Activated T-cell treated with anti-CD3 and anti-CD28 coated beads for 48 hours (primary cell): ENCODE measurements at places on chromosomes 1 and 21.

DNA sequence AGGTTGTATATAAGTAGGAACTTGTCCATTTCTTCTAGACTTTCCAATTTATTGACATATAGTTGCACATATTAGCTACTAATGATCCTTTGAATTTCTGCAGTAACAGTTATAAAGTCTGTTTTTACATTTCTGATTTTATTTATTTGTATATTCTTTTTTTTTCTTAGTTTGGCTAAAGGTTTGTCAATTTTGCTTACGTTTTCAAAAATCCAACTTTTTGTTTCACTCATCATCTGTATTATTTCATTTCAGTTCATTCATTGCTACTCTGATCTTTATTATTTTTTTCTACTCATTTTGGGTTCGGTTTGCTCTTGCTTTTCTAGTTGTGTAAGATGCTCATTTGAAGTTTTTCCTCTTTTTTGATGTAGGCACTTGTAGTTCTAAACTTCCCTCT is 97.9 kb downstream of the RPS6KC1 start:
- no peak for DNase-seq

DNA sequence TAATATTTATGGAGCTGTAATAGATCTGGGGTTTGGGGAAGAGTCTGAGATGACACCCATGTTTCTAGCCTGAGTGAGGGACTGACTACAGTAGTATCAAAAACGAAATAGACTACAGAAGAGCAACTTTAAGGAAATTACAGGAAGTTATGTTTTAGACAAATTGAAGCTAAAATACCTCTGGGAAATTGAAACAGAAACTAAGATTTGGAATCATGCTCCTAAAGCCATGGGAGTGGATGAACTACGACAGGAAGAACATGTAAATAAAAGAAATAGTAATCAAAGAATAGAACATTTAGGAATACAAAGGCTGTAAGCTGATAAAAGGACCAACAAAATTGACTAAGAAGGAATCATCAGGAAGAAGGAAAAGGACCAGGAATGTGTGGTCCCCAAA is 68.9 kb downstream of the KIAA0319L start:
- DNase-seq, result no peak

- DNase-seq, result no peak
Observed at GRCh38 chr1:104746994-104747393, 997.3 kb downstream of the AMY1C start.

- no peak for DNase-seq
Observed at GRCh38 chr1:2351723-2352122, 39.6 kb downstream of the MORN1 start.

DNA sequence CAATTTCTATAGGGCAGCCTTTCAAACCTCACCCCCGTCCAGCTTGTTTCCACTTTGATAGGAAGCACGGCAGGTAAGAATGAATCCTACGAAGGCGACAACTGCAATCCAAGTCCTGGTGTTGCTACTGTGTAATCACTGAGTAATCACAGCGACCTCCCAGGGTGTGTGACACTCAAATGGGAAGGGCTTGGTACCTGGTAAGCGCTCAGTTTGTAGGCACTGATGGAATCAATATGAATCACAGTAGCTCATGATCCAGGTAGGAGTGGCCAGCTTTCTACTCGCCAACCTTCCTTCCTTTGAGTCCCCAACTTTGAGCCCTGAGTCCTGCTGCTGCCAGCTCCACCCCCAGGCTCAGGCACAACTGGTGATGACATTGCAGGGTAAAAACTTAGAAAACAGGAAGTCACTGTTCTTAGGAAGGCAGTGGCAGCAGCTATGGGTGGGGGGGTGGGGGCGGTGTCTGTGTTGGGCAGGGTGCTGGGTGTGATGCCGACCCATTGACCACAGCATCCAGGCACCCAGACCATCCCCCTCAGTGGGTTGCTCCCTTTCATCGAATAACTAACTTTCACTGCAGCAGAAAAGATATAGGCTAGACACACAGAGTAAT is 70.7 kb downstream of the CD247 start:
- peak; percentile 63 for DNase-seq

- no peak for DNase-seq
Observed at GRCh38 chr1:235503403-235504121, 690 bp downstream of the B3GALNT2 start.

DNA sequence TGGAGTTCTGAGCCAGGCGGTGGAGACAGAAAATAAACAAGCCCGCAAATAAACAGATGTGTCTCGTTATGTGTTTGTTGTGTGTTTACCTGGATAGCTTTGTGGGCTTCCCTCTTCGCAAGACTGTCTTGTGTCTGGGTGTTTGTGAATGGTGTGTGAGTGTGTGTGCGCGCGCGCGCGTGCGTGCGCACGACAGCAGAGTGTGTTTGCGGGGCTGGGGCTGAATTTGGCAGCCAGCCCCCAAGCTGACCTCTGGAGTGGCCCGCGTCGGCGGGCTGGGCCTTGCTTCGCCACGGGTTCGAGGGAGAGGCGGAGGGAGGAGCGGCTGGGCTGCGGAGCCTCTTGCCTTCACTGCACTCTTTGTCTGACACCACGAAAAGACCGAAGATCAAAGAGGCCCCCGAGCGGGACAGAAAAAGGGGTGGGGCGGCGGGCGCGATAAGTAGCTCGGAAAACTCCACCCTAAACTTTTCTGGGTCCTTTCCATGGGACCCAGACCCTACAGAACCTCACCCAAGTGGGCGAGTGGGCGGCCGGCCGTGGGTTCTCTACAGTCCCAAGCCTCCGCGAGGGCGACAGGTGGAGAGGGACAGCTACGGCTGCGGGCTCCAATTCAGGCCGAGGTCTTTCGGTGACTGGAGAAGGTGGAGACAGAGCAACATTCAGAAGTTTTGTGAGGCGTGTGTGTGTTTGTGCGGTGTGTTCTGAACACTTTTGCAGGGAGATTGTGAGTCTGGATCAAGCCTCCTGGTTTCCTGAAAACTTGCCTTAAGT is 14.5 kb downstream of the PAX7 start:
- no peak for DNase-seq

GRCh38 chr1:224632381-224632871 is 16.3 kb downstream of the CNIH3 start:
- DNase-seq, result no peak

- no peak for DNase-seq
Observed at GRCh38 chr1:159705904-159706256, 8.5 kb downstream of the CRP start.

DNA sequence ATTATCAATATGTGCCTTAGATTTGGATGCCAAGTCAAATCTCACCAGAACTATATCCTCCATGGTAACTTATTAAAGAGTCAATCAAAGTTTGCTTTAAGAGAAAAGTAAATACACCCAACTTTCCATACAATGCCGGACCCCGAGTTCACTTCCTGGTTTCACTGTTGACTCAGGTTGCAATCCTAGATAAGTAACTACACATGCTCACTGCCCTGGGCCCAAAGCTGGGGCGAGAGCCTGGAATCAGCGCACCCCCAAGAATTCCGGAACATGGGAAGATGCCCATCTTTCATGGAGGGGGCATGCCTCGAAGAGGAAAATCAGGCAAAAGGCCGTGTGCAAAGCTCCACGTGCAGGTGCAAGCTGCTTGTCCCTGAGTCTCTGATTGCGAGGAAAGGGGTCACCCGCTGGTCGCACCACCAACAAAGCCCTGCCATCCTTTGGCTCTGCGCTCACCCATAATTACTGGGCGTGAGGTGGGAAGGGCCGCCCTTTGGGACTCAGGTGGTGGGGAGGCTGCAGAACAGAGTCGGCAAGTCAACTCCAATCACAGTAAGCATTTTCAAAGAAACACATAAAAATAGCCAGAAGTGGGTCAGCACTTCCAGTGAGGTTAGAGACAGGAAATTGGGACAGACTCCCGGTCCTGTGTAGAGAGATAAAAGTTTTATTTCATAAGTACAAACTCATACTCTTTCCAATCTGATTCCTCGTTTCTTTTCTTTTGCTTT is 167.7 kb downstream of the TOMM20 start:
- DNase-seq, result no peak

DNA sequence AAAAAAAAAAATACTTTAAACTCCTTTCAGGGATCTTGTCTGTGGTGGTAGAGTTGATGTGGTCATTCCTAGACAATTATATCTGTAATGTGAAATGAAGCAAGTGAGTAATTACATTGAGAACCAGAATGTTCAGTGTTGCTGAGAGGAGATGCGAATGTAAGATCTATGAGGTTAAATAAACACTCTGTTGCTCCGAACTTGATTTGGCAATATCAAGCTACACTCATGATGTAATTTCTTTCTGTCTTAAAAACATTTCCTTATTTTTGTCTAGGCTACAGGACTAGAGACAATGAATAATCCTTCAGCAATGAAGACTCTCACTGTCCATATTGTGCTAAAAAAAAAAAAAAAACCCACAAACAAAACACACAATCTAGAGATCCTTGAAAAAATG is 63.1 kb upstream of the IGSF5 start:
- no peak for DNase-seq

DNA sequence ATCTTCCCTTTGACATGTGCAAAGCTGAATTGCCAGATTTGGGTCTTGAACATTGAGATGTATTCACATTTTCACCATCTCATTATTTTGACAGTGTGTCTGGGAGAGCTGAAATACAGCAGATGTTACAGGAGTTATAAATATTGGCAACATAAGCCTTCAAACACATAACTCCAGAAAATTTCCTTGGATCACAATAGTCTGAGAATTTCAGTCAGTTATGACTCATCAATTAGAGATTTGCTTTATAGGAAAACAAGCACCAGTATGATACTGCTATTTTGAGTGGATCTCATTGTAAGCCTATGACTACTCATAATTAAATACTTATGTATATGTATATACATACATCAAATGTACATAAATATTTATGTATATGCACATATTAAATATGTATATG is 1171.8 kb downstream of the AMY1C start:
- DNase-seq, result no peak

- no peak for DNase-seq
Observed at GRCh38 chr21:20661246-20661645, 337.0 kb upstream of the NCAM2 start.

- no peak for DNase-seq
Observed at GRCh38 chr1:180672505-180672904, 40.7 kb downstream of the XPR1 start.

DNA sequence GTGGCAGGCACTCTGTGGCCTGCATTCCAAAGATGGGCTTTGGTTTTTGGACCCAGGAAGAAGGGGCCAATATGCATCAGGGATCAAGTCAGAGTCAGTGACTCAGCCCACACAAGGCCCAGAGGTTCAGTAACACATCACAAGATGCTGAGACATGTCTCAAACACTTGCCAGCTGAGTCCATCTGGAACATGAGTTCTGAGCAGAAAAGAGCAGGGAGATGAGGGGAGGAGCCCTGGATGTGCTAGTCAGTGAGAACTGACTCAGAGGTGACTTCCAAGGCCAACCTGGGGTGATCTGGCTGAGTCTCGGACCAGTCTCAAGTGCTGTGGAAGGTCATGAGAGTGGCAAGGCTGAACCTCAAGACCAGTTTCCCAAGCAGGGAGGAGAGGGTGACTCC is 150.1 kb downstream of the CDC7 start:
- no peak for DNase-seq

DNA sequence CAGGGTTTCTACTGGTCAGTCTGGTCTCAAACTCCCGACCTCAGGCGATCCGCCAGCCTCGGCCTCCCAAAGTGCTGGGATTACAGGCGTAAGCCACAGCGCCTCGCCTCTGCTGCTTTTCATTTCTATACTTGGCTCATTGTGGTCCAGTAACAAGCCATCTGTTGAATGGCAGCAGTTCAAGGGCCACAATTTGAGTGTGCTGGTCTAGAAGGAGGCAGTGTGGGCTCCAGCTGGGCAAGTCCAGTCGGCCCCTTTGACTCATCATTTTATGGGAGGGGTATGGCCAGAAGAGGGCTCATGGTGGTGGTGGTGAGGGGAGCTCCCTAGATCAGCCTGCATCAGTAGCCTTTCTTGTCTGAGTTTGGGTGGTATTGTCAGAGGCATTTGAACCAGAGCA is 33.2 kb downstream of the ATP8B2 start:
- no peak for DNase-seq

GRCh38 chr1:169692756-169693460 is 18.5 kb downstream of the SELL start:
- DNase-seq, result no peak

DNA sequence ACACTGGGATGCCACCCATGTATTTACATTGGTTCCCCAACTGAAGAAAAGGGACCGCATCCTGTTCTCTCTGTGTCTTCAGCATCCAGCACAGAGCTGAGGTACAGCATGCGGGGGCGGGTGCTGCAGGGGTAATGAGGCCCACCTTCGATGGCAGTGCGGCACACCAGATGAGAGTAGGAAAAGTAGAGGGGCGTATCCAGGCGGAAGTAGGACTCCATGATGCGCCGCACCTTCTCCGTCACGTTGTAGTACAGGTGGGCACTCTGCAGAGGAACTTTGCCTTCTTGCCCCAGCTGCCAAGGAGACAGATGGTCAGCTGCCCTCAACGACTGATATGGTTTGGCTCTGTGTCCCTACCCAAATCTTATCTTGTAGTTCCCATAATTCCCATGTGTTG is 10.0 kb upstream of the CLDN19 start:
- DNase-seq, result no peak

DNA sequence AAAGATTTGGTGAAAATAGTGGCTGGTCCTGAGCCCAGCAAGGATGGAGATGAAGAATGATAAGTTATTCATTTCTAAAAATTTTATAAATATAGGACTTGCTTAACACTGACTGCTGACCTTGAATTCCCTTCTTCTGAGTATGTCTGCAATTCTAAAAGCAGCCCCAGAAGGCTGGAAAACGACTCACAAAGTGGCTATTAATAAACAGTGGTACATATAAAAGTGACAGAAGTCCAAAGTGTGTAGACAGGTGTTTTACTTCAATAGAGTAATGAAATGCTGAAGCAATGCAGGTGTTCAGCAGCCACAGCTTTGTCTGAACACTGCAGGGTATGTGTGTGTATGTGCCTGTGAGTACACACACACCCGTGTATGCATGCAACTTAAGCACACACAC is 219.0 kb upstream of the NRIP1 start:
- no peak for DNase-seq

DNA sequence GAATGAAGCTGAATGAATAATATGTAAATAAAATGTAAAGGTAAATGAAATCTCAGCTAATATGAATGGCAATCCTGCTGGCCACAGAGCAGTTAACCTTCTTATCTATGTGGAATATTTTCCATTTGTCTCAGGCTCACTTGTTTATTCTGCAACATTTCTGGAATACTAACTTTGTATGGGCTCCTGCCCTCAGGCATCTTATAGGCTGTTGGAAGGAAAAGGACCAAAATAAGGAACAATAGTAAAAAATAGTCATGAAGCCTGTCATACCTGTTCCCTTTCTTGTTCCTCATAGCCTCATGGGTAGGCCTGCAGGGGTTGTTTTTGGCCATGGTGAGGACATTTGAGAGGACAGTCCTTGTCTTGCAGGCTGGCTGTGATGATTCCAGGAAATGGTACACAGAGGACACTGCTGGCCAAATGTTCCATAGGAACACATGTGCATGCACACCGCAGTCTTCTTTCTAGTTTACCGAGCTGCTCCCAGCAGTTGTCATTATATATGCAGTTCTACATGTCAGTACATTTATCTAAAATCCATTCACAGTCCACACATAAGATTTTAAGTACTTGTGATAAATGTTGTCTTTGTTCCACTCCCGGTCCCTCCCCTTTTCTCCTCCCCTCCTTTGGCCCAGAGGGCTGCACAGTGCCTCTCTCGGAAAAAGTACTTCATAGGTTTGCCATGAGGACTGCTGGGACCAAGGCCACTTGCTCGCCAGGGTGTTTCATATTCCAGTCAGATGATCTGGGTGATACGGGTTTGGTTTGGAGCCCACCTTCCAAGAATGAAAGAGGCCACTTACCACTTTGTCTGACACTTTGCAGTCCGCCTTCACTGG is 15.2 kb upstream of the KCNQ4 start:
- no peak for DNase-seq

- DNase-seq, result peak; percentile 58
Observed at GRCh38 chr1:200979574-200980451, 43.7 kb downstream of the KIF21B start.

GRCh38 chr1:244280859-244281258 is 170.8 kb downstream of the ADSS2 start:
- no peak for DNase-seq
